Muscle of leg (tissue), 16 donors: ENCODE measurements at places on chromosomes 2 and 18. TPM values are rescaled to one million over a fixed set of nuclear protein-coding genes. Genes with fewer than 3 reads are reported as not detected.

GRCh38 chr18:53283708-53284107, 940.8 kb downstream of the MBD2 start:
- DNase-seq = no peak

DNA sequence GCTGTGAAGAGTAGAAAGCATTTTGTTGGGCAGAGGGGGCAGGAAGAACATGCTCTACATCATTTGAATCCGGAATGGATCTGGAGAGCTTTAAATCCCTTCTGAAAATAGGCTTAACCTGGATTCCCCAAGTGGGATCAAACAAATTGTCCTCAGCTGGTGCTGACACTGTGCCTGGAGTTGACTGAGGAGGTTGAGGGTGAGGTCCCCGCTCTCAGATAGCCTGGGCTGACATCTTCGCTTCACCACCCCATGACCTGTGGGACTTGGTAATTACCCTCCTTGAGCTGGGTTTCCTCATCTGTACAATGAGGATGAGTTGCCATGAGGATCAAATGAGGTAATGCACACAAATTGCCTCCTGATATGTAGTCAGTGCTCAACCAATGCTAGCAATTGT, 117.8 kb upstream of the SMAD2 start:
- no peak for DNase-seq

GRCh38 chr2:197871780-197872456, 67.5 kb downstream of the PLCL1 start:
- no peak for DNase-seq

DNA sequence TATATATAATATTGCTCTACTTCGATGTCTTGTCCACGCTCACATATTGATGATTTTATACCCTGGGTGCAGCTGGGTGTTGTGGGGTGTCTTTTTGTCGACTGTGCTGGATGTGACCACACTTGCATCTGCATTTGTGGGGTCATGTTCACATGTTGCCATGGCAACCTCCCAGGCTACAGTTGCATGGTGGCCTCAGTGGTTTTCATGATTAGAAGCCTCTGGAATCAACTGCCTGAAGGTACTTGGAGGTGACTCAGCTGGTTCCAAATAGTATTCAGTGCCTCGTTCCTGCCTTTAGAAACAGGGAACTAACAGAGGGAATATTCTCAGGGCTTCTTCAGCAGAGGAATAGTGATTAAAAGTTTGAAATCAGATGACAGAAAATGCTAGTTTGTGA, 166.3 kb upstream of the NYAP2 start:
- no peak for DNase-seq

UGT1A8 gene
- not detected for total RNA-seq

LCT gene
- not detected for total RNA-seq

EMILIN1 gene
- 76.9 TPM for total RNA-seq
